H54 (cell line): ENCODE measurements at places on chromosomes 3 and 15.

GRCh38 chr15:69729167-69729748, 276.6 kb downstream of the RPLP1 start:
- peak; percentile 14 for DNase-seq

- peak; percentile 56 for DNase-seq
Observed at GRCh38 chr3:45224824-45225464, 1.1 kb downstream of the TMEM158 start.

GRCh38 chr3:148643389-148643840, 54.3 kb upstream of the AGTR1 start:
- no peak for DNase-seq

- DNase-seq: no peak
Observed at GRCh38 chr3:128517648-128518047, 24.6 kb upstream of the GATA2 start.

- no peak for DNase-seq
Observed at GRCh38 chr15:84799511-84800187, 17.5 kb upstream of the ALPK3 start.
